Activated naive CD4-positive, alpha-beta T cell (primary cell): ENCODE measurements at places on chromosomes 11 and 22.

GRCh38 chr11:118320515-118320914 is 16.0 kb downstream of the CD3E start:
- DNase-seq, result no peak

DNA sequence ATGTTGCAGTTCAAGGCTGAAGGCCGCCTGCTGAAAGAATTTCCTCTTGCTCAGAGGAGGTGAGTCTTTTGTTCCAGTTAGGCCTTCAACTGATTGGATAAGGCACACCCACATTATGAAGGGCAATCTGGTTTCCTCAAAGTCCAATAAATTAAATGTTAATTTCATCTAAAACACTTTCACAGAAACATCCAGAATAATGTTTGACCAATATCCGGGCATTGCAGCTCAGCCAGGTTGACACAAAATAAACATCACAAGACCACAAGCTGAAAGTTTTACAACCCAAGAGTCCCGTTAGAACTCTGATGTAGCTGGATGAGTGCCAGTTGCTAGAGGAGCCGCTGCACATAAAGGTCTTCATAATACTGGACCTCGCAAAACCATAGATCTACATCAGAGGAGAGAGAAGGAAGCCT is 64.9 kb upstream of the EED start:
- DNase-seq, result no peak

- no peak for DNase-seq
These were observed 8.7 kb downstream of the CD3E start for GRCh38 chr11:118313242-118313641.

GRCh38 chr22:30001459-30001858 is 78.8 kb upstream of the HORMAD2 start:
- DNase-seq, result no peak

DNA sequence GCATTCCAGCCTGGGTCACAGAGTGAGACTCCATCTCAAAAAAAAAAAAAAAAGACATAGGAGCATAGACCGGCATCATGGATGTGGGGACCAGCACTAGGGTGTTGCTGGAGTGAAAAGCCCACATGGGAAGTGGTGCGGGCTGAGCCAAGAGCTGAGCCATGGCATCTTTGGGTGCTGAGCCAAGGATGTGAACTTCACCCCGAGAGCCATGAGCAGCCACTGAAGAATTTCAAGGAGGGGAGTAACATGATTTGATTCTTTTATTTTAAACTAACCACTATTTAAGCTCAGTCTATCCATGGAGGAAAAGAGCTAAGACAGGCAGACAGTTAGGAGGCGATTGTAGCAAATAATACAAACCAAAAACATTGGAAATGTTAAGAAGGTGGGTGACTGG is 57.4 kb downstream of the AHNAK start:
- DNase-seq, result no peak

GRCh38 chr22:30178181-30179126 is 68.1 kb downstream of the LIF start:
- DNase-seq, result no peak

- no peak for DNase-seq
These were observed 14.9 kb downstream of the MMP20 start for GRCh38 chr11:102610200-102610599.

DNA sequence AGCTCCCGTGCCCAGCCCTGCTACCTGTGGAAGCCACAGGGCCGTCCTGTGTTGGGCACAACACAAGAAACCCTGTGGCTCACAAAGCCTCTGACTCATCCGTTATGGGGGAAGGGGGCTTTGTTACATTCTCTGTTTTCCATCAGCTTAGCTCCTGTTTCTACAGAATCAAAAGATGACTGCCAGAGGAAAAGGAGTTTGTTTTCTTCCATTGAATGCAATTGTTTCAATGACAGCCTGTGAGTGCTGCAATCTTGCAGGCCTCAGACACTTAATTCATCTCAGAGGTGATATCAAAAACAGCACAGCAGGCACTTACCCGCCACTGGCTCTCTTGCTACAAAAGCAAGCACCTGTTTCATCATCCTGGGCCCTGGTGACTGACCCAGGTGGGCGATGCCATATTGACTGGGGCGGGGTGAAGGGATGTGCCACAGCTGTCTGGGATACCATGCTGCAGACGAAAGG is 194.3 kb downstream of the OPCML start:
- DNase-seq, result no peak

DNA sequence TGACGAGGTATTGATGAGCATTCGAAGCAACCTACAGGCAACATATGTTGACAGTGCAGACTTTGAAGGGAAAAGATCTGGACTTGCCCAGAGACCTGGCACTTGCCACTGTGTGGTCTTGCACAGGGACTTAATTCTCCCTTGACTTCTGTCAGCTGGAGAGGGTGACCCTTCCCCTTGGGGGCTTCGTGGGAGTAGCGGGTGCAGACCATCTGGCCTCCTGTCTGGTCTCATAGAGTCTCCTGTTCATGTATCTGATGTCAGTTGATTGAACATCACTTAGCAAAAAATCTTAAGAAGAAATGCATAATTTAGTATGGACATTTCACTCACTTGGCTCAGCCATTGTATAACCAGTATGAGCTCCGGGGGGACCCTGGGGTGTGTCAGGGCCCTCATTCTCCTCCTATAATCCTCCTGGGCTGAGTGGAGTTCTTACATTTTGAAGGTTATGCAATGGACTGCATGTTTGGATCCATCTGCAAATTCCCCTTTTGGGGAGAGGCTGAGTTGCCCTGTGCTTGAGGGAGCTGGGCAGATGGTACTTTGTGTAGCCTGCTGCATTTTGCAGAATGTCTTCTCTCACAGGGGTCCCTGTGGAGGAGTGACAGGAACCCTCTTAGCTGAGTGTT is 13.0 kb downstream of the BCR start:
- DNase-seq, result no peak

DNA sequence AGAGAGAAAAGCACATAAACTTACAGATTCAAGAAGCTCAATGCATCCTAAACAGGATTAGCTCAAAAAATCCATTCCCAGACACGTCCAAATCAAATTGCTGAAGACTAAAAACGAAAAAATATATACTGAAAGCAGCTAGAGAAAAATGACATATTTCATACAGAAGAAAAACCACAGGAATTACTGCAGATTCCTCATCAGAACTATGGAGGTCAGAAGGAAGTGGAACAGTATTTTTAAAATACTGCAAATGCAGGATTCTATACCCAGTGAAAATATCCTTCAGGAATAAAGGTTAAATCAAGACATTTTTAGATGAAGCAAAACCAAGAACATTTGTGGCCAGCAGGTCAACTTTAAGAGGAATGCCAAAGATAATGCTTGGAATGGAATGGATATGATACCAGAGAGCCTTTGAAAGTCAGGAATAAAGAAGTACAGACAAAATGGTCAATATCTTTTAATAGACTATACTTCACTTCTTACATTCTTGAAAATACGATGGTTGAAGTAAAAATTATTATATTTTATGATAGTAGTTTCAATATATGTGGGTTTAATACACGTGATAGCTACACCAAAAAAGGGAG is 352.9 kb downstream of the CTTN start:
- no peak for DNase-seq

GRCh38 chr11:11396301-11397035 is 43.4 kb upstream of the CSNK2A3 start:
- no peak for DNase-seq

- DNase-seq, result no peak
These were observed 129.9 kb upstream of the TTC12 start for GRCh38 chr11:113184498-113184897.

DNA sequence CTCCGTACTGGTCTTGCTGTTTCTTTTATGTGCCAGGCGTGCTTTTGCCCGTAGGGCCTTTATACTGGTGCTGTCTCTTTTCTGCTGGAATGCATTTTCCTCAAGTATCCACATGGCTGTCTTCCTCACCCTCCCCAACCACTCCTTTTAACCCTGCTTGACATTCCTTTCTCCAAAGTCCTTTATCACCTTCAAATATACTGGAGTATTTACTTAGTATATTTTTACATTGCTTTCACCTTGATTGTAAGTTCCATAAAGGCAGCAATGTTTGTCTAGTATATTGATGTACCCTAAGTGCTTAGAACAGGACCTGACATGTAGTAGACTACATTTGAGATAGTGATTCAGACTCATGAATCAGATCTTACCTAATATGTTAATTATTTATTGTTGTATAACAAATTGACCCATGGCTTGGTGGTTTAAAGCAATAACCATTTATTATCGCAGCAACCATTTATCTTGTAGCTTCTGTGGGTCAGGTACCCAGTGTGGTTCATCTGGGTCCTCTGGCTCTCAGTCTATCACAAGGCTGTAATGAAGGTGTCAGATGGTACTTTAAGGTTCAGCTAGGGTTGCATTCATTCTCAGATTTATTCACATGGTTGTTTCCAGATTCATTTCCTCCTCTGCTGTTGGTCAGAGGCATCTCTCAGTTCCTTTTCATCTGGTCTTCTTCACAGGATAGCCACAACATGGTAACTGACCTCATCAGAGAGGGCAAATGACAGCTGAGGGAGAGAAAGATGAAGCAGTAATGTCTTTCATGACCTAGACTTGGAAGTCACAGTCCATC is 34.2 kb downstream of the DDX10 start:
- DNase-seq, result no peak

- DNase-seq, result no peak
These were observed 9.0 kb downstream of the OR6M1 start for GRCh38 chr11:123797114-123797513.

- DNase-seq, result no peak
These were observed 4.6 kb downstream of the PLA2G6 start for GRCh38 chr22:38177044-38177443.

DNA sequence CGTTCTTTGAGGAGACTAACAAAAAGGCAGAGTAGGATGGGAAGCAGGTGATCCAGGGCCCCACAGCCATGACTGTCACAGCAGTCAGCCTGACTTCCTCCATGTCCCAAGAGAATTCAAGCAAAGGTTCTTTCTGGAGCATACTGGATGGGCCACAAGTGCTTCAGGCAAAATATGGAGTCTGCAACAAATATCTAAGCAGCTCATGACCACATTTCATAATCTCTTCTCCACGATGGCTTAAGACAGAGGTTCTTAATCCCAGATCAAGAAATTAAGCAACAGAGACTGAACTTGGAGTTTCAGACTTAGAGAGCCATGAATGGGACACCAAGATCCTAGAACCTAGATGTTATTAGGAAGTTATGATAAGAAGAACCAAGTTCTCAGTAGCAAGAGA is 31.6 kb downstream of the GUCY1A2 start:
- DNase-seq, result no peak

DNA sequence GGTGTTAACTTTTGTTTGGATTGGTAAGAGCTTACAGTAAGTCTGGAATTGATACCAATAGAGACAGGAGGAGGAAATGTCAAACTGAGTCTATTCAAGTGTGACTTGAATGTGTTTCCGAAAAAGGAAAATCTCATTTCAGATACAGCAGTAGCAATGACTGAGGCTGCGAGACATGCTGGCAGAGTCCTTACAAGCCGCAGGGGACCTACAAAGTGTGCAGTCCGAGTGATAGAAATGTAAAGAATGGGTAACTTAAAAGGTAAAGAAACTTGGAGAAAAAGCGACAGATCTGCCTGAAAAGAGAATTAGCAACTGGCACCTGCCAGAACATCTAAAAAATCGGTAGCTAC is 444 bp downstream of the CWF19L2 start:
- DNase-seq, result no peak
